ENCODE measurements at places on chromosomes 5 and 9.

DNA sequence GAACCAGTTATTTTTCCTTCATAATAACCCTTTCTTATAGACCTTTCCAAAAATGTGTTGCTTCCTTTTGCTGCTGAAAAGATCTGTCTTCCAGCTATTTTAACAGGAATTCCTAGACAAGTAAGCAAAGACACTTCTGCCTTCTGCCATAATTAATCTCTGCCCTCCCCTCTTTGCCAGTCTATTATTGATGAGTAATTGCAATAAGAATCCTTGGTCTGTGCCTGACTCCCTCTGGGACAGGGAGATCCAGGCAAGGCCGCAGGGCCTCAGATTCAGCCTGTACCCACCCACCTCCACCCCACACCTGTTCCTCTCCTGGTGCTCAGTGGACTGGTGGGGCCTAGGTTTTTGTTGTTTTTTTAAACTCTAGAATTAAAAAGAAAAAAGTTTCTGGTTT lies 8.3 kb downstream of the FOXD1 start:
- DNase-seq, result no peak

DNA sequence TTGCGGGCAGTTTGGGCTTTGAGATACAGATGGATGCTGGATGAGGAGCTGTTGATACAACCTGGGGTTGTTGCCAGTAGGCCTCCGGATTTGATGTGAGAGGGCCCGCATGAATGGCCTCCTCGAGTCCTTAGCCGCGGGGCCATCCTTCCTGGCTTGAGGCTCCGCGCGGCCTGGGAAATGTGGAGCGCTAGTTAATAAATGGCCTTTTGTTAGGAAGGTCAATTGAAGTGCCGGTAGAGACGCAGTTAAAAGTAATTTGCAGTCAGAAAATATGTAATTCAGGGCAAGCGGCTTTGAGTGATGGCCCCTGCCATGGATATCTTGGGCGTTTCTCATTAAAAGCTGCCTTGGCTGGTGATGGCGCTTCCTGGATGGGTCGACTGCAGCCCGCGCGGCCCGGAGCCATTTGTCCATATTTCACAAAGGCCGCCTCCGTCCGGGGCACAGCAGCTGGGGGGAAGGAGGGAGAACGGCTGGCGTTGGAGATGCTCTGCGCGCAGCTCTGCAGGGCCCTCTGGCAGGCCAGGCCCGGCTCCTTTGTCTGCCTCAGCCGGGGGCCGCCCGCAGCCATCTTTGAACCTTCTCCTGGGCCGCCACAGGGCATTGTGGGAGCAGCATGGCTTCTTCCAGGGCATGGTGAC lies 11.2 kb downstream of the MVB12B start:
- DNase-seq, result no peak

- no peak for DNase-seq
Observed at GRCh38 chr5:72383726-72384125, 63.6 kb downstream of the PTCD2 start.

DNA sequence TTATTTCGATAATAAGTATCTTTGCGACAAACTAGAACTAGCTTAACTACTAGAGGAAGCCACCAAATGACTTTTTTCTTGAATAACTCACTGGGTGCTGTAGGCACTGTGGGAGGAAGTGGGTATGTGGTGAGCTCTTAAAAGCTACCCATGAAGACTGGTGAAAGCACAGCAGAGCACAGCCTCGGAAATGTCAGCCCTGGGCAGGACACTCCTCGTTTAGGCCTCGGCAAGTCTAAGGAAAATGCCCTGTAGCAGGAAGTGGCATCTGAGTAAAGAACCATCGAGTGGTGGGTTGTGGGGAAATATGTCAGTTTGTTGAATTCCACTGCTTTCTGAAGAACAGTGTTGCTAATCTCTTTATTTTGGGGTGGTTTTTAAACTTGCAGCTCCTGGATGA lies 44.0 kb upstream of the NCS1 start:
- peak; percentile 82 for DNase-seq

- no peak for DNase-seq
Observed at GRCh38 chr9:106799152-106799551, 63.8 kb upstream of the ZNF462 start.

- peak; percentile 84 for DNase-seq
Observed at GRCh38 chr9:136245219-136246150, at the start of gene QSOX2. TSS of gene QSOX2 (minus strand) at chr9:136245812. CDS start at chr9:136245803, 9 bp downstream.

- peak; percentile 16 for DNase-seq
Observed at GRCh38 chr9:249025-249424, 34.4 kb downstream of the DOCK8 start.

GRCh38 chr5:113178073-113178779 lies 201.6 kb downstream of the DCP2 start:
- DNase-seq, result no peak

DNA sequence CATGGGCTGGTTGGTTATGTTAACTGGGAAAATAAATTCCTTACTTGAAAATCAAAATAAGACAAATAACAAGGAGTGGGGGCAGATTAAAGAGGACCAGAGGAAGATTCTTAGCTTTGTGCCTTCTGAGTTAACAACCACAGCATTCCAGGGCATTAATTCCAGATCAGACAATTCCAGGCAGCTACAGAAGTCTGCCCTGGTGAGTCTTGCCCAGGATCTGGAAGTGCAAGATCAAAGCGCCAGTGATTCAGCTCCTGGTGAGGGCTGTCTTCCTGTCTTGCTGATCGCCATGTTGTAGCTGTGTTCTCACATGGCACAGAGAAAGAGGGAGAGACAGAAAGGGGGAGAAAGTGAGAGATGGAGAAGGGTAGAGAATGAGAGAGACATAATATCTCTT lies 65.6 kb downstream of the ANXA2R start:
- DNase-seq, result no peak

DNA sequence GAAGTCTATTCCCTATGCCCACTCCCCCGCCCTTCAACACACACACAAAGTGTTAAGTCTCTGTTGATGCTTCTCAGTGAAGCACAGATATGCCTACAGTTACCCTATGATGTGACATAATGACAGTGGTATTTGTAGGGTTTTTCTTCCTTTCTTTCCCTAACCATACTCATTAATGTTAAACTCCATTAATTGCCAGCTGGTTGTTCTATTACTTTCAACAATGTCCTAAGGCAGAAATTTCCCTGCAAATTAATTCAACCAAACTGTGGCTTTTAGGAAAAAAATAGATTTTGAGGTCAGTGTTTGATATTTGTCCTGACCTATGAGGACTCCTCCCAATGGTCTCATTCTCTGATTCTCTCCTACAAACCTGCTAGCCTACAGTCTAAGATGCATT lies 38.2 kb upstream of the SLCO6A1 start:
- DNase-seq, result no peak

DNA sequence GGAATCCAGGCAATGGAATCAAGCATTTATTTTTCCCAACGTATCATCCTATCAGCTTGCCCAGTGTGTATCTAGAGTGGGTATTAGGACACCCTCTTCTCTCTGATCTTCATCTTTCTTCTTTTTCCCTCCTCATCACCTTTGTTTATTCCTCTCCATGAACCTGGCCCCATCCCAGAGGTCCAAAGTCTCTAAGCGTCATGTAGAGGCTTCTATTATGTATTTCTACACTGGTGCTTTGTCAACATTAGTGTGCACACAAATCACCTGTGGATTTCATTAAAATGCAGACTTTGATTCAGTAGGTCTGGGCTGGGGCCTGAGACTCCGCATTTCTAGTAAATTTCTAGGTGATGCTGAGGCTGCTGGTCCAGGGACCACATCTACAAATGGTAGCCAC lies 19.8 kb upstream of the PIP5K1B start:
- no peak for DNase-seq

- no peak for DNase-seq
Observed at GRCh38 chr9:18149471-18150011, 324.4 kb upstream of the ADAMTSL1 start.

DNA sequence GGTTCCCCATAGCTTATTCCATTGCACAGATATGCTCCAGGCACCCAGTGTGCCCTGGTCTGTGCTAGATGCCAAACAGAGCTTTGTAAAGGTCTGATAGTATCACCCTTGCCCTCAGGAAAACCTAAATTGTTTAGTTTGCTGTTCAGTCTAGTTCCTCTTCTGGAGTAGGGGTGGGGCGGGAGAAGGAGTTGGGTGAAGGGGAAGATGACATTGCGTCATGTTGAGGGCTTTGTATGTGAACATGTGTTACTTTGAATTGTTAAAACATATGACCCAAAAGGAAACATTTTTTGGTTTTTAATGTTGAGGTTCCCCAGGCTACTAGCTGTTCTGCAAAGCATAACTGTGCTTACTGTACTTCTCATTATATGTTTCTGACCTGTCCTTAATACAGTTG lies 40.6 kb downstream of the HACD4 start:
- no peak for DNase-seq

- no peak for DNase-seq
Observed at GRCh38 chr5:37532976-37533740, 154.0 kb downstream of the WDR70 start.

Measured in naive thymus-derived CD8-positive, alpha-beta T cell (primary cell).